Fibroblast of skin of right quadriceps (primary cell): ENCODE measurements at places on chromosomes 3 and 15.

GRCh38 chr3:183394150-183394549 is 34.3 kb downstream of the MCF2L2 start:
- no peak for DNase-seq

- DNase-seq = peak; percentile 86
Measured at GRCh38 chr3:117510396-117510795, 800.8 kb downstream of the TUSC7 start.

GRCh38 chr3:140461250-140461649 is 216.6 kb upstream of the TRIM42 start:
- DNase-seq = no peak

DNA sequence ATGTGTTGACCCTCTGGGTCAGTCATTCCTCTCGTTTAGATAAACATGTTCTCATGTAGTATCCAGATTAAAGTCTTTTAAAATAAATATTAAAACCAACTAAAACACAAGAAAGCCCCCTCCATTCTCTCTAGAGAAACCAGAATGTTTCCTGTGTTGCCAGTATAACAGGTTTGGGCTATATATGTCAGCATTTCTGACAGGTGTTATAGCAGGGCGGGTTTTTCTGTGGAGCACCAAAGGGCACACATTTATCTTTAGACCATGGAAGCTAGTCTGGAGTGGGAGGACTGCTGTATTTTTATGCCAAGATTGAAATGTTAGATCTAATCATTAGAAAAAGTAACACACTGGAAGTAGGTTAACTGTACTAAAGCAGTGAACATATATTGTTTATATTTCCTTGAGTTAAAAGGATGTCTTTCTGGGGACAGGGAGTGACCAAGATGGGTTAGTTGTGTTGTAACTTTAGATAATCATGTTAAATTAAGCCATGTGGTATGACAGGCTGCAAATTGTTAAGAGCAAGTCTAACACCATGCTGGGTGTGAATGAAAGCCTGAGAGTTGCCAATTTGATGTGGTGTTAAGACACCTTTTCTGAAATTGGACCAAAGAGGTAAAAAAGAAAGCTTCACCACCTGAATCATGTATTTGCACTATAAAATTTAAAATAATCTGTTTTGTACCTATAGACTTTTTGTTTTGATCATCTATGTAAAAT is 15.6 kb downstream of the KCTD6 start:
- DNase-seq = no peak

GRCh38 chr3:7203969-7204847 is 343.3 kb downstream of the GRM7 start:
- no peak for DNase-seq

DNA sequence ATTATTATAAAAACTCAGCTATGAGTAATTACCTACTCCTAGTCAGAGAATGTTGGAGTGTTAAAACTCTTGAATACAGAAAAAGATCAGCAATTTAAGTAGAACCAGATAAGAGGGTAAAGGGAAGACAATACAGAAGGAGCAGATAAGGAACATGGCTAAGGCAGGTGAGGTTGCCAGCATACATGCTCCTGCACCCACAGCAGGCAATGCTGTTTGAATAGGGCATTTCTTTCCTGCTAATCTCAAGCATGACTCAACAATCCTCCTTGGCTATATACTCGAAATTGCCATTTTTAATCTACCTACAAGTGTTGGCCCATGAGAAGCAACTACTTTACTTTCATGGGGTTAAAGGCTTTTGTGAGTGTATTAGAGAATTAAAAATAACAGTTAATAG is 494.5 kb downstream of the DIPK2A start:
- DNase-seq = no peak

DNA sequence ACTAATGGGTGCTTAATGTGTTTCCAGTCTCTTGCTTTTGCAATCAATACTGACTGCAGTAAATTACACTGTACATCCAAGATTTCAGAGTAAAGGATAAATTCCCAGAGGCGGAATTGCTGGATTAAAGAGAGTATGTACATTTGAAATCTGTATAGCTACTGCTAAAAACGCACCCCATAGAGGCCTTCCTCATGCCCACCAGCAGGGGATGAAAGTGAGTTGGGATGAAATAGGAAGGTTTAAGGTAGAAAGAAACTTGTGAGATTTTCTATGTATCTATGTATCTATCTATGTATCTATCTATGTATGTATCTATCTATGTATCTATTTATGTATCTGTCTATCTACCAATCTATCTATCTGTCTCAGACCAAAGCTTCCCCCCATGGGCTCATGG is 28.4 kb downstream of the TMEM44 start:
- DNase-seq = no peak

- DNase-seq = no peak
Measured at GRCh38 chr3:139227827-139228226, 116.0 kb upstream of the MRPS22 start.

- DNase-seq = no peak
Measured at GRCh38 chr3:9623148-9623547, 26.2 kb upstream of the MTMR14 start.

DNA sequence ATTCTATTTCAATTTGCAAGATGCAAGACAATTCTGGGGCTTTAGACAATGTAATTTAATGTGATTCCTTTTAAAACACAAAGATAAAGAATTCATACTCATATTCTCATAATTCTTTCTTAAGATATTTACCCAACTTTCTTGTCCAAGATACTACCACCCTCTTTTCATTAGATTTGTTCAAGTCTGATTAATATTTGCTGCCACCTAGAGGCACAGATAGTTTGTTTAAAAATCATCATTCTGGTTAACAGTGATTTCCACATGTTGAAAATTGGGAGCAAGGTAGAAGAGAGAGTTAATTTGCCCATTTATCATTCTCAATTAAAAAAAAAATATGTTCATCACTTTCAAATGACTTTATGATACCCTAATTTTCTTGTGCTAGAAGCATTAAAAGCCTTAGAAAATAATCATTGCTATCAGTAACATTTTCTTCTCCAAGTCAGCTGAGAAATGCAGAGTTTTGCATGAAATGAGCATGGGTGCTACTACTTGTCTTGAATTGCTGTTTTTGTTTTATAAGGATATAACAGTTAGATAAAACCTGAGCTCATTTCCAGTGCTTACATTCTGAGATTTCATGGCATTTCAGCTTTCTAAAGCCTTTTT is 11.6 kb downstream of the TAMM41 start:
- peak; percentile 39 for DNase-seq

DNA sequence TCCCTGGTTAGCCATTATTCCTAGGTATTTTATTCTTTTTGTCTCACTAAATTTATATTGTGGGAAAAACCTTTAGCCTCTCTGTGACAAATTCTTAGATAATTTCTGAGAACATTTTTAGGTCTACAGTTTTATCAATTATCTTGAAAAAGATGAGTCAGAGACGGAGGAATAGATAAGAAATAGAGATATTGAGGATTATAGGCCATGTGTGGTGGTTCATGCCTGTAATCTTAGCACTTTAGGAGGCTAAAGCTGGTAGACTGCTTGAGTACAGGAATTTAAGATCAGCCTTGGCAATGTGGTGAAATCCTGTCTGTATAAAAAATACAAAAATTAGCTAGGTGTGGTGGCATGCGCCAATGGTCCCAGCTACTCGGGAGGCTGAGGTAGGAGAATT is 960.2 kb downstream of the SQOR start:
- DNase-seq = no peak

DNA sequence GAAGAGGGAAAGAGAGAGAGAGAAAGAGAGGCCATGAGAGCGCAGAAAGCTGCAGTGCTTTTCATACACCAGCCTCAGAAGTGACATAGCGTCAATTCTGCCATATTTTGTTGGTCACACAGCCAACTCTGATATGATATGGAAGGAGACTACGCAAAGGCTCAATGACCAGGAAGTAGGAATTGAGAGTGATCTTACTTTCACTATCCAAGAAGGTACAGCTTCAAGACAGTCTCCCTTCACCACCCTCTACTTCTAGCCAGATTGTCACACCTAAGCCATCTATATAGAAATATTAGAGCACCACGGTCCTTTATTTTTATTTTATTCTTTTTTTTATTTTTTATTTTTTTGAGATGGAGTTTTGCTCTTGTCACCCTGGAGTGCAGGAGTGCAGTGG is 21.1 kb downstream of the PARP15 start:
- no peak for DNase-seq

GRCh38 chr15:75836959-75837334 is 6.3 kb upstream of the UBE2Q2 start:
- peak; percentile 78 for DNase-seq

- no peak for DNase-seq
Measured at GRCh38 chr3:194984622-194985021, 286.3 kb downstream of the XXYLT1 start.

DNA sequence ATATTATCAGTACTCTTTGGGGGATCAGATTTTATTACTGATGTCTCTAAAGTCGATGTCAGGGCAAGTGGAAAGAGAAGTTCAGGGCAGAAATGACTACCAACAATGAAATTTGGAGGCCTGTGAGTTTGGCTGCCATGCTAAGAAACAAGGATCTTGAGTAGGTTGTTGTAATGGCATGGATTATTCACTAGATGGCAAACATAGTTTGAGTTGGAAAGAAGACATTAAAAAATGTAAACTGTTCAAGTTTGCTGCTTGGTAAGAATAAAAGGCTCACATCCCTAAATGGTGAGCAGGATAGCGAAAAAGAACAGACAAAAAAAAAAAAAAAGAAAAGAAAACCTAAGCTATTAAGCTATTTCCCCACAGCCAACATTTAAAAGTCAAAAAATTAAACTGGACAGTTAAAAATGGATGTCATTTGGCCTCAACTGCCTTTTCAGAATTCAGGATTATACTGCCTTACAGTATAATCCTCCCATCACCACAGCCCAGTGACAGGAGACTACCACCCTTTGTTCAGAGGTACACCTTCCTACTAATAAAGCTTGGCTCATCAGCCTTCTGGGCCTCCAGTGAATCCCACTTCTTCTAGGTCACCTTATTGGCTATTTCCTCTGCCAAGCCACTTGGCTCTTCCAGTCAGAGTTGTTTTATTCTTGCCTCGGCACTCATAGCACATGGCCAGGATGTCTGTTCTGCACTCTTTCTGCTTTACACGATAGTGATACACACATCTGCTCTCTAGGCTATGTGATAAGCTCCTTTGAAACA is 163.7 kb downstream of the PLD1 start:
- DNase-seq = peak; percentile 62

DNA sequence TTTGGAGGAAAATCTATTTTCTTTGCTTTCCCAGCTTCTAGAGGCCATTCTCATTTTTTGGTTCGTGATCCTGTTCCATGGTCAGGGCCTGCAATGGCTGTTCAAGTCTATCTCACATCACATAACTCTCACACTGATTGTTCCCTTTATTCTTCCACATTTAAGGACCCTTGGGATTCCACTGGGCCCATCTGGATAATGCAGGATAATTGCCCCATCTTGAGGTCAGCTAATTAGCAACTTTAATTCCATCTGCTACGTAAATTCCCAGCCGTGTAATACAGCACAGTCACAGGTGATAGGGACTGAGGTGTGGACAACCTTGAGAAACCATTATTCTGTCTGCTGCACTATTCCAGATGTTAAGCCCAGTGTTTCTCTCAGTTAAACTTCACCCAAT is 311.6 kb upstream of the CNTN4 start:
- no peak for DNase-seq

- DNase-seq = no peak
Measured at GRCh38 chr3:124172816-124173215, 180.9 kb upstream of the ROPN1 start.

DNA sequence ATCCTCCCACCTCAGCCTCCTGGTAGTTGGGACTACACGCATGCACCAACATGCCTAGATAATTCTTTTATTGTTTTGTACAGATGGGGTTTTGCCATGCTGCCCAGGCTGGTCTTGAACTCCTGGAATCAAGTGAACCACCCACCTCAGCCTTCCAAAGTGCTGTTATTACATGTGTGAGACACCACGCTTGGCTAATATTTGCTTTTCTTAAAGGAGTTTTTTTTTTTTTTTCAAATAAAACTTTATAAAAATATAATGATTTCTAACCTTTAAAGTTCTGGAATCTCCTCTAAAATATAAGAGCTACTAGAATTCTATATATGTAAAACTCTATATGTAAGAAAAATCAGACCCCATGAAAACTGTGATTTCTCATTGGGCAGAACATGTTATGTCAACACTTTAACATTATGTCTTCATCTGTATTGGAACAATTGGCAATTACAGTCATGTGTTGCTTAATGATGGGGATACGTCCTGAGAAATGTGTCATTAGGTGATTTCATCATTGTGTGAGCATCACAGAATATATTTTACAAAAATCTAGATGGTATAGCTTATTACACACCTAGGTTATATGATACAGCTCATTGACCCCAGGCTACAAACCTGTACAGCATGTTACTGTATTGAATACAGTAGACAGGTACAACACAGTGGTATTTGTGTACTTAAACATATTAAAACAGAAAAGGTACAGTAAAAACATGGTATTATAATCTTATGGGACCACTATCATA is 377.0 kb downstream of the PLCL2 start:
- no peak for DNase-seq

DNA sequence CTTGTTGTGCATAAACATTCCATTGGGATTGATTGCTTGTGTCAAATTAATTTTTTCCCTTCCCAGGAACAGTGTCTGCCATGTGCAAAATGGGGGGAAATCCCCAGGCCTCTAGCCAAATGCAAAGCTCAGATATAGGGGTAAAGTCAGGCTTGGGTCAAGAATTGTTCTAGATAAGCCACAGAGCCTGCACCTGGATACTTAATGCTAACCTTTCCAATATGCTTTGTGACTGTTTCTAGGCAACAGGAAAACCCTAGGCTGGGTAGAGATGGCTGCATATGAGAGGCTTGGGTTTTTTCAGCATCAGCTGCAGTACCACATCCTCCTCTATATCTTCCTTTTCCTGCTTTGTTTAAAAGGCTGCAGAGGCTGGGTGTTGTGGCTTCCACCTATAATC is 61.9 kb upstream of the ROPN1 start:
- no peak for DNase-seq

DNA sequence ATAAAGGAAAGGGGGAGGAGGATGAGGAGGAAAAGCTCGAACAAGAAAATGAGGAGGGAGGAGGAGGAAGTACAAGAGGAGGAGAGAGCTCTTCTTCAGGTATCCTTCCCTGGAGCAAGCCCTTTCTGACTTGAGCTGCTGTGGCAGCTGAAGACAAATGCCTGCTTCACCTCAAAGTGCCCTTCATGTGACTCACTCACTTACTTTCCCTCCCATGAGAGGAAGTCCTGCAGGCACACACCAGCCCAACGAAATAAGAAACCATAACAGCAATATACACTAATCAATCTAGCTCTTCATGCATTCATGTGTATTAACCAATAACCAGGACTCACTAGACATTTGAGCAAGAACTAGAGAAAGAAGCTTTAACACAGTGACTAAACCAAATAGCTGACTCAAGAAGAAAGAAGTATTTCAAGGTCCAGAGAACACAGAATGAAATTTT is 251.9 kb downstream of the IGSF11 start:
- no peak for DNase-seq

- DNase-seq = no peak
Measured at GRCh38 chr3:10833855-10834414, 17.9 kb downstream of the SLC6A11 start.

DNA sequence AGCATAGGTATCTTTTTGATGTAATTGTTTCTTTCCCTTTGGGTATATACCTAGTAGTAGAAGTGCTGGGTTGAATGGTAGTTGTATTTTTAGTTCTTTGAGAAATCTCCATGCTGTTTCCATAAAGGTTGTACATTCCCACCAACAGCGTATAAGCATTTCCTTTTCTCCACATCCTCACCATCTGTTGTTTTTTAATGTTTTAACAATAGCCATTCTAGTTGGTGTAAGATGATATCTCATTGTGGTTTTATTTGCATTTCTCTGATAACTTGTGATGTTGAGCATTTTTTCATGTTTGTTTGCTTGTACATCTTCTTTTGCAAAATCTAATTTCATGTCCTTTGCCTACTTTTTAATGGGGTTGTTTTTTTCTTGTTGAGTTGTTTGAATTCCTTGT is 80.0 kb upstream of the TMC3 start:
- no peak for DNase-seq
